NCI-H2029 (cell line): ENCODE measurements at places on chromosomes 2 and 18.

DNA sequence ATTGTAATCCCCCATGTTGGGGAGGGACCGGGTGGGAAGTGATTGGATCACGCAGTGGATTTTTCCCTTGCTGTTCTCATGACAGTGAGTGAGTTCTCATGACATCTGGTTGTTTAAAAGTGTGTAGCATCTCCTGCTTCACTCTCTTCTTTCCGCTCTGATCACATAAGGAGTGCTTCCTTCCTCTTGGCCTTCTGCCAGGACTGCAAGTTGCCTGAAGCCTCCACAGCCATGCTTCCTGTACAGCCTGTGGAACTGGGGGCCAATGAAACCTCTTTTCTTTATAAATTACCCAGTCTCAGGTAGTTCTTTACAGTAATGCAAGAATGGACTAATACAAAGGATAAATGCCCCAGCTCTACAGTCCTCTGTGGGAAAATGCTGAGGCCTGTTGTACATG lies 437.5 kb upstream of the NXPH2 start:
- peak; percentile 32 for DNase-seq

- no peak for DNase-seq
Measured at GRCh38 chr2:98530114-98530513, 78.2 kb downstream of the COA5 start.

DNA sequence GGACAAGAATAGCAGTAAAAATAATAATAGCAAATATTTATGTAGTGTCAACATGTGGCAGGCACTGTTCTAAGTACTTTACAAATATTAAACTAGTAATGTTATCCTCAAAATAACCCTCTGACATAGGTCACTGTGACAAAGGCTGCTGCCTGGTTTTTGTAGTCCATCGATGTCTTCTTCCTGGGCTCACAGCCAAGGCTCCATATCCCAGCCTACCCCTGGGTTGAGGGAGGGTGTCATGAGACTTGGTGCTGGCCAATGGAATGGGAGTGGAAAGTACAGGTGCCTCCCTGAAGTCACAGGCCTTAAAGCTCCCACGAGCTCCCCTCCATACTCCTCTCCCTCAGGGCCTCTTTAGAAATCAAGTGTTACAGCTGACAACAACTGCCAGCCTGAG lies 159.3 kb downstream of the CYRIA start:
- peak; percentile 12 for DNase-seq

GRCh38 chr18:58041633-58042032 lies 2.4 kb upstream of the NEDD4L start:
- DNase-seq = no peak

- no peak for DNase-seq
Measured at GRCh38 chr2:207458582-207458981, 71.2 kb upstream of the CREB1 start.

GRCh38 chr2:80001701-80002101 lies 302.9 kb downstream of the LRRTM1 start:
- DNase-seq = no peak

DNA sequence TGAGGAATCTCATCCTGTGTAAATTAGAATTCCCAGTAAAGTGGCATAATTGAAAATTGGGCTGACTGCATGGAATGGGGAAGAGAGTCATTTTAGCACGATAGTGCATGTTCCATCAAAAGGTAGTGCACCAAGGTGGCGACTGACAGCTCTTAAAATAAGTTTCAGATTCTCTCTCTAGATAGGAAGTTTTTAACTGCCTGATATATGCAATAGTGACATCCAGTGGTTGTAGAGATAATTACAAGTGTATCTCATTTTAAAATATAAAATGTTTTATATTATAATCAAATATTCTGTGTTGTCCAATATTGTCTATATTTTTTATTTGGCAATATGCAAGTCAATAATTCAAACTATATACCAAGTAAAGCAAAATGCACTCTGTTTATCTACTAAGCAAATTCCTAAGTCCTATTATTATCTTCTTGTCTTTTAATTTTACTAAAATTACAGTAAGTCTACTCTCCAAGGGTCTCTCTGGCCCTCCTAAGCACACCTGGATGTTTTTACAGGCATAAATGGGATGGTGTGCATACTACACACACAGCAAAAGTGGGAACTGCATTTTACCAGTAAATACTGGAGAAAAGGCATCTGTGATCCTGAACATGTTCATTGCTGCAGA lies 397.7 kb upstream of the HNRNPA3 start:
- DNase-seq = peak; percentile 42
